ENCODE measurements at places on chromosomes 12 and 14.

DNA sequence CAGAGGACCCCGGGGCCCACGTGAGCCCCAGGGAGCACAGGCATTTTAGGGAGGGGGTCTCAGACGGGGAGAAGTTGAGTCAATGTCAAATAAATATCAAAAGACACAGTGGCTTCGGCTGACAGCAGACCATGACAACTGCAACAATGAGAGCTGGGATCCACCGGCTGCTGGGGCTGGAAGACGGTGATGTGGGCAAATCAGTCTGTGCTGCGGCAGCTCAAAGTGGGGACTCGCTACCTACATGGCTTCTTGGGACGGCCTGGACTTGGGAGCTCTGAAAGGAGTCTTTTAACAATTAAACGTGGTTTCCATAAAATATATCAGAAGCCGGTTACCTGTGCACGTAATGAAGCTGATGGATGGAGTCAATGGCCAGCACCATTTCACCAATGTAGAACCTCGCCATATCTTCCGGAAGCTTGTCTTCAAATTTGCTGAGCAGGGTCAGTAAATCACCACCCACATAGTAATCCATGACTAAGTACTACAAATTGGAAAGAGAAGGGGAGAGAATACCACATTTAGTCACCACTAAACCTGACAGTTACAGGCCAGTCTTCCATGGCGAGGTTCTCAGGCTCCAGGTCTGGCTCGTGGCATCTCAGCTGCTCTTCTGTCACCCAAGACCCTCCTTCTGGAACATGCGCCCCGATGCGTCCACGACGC lies 58.0 kb downstream of the CDC42BPB start:
- DNase-seq = no peak

DNA sequence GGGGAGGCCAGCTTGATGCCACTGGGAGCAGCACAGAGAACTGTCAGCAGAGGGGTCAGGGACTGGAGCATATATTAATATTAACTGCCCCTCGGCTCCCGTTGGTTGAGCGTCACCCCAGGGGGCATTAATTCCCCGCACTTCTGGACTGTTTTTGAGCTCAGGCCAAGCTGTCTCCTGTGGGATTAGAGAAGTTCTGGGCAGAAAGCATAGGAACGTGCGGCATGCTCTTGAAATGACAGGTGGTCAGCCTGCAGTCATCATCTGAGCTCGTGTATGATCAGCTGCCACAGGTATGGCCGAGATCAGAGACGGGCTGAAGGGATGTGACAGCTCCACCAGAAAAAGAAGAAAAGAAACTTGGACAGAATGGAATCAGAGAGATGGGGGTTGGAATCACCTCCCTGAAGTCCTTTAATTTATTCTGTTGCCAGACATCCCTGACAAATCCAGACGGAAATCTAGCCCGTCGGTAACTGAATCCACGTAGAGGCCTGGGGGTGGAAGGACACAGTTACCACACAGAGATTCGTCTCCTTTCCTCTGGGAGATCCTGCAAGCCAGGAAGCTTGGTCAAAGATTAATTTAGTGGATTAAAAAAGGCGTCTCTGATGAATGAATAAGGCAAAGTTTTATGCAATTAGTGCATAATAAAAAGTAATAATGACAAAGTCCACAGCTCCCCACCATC lies 23.6 kb downstream of the NR1H4 start:
- DNase-seq = no peak

GRCh38 chr12:32063796-32064195 lies 42.9 kb upstream of the BICD1 start:
- no peak for DNase-seq

DNA sequence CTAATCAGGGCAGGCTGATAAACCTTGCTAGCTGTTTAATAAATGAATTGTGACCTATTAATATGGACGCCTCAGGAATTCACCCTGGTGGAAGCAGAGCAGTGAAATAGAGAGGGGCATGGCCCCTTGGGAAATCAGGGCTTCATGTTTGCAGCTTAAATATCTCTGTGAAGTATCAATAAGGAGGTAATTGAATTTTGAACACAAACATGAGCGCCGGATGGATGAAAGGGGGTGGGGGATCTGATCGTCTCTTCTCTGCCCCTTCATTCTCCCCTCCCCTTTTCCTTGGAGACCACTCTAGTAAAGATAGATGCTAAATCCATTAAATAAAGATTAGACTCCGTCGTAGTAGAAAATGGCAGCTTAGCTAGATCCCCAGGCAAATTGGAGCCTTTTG lies 70.5 kb downstream of the LIN52 start:
- DNase-seq = no peak

GRCh38 chr12:123997033-123997822 lies 24.2 kb downstream of the ZNF664 start:
- no peak for DNase-seq

GRCh38 chr12:72547573-72547972 lies 275.4 kb downstream of the TRHDE start:
- DNase-seq = no peak

DNA sequence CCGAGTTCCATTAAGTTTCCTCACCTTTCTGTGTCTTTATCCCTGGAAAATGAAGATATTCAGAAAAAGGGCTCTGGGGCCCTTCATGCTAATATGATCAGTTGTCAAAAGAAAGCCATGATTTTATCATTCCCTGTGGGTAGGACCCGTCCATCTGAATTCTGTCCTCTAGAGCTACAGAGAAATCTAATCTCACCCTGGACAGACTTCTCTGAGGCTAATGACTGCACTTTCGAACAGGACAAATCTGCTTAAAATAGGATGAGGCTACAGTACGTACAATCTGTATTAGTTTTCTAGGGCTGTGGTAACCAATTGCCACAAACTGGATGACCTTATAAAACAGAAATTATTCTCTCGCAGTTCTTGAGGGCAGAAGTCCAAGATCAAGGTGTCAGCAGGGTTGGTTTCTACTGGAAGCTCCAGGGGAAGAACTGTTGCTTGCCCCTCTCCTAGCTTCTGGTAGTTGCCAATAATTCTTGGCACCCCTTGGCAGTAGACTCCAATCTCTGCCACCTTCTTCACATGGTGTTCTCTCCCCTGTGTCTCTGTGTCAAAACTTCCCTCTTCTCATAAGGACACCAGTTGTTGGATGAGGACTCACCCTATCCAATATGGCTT lies 1.3 kb downstream of the AK7 start:
- DNase-seq = no peak

DNA sequence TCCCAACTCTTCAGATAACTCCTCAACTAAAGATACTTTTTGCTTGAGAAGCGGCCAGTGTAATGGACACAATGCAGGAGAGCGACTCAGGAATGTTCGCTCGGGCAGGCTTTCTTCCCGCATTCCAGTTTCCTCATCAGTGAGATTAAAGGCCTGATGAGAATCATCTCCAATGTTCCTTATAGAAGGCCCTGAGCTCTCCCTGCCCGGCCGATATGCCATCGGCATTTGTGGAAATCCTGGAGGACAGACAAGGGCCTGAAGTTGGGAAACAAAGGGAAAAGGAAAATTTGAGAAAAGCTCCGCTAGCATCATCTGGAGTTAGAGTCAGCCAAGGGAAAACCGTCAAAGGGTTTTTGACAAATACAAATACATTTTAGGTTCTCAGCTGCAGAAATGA lies 38.0 kb upstream of the FOXN3 start:
- no peak for DNase-seq

DNA sequence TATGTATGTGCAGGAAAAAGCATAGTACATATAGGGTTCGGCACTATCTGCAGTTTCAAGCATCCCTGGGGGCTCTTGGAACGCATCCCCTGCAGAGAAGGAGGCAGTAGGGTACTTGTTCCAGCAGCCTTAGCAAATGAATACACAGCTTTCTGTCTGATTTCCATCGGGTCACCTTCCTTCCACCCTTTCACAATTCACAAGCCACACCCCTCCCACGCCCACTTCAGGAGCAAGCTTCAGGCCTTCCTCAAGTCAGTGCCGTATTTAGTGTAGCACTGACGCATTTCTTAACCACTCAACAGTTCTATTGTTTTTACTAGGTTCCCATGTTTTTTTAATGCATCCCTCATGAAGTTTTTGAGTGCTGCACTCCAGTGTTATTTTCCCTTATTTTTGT lies 64.2 kb downstream of the CLMN start:
- DNase-seq = no peak

- no peak for DNase-seq
These were observed 4.7 kb downstream of the SRRM4 start for GRCh38 chr12:118986050-118986449.

DNA sequence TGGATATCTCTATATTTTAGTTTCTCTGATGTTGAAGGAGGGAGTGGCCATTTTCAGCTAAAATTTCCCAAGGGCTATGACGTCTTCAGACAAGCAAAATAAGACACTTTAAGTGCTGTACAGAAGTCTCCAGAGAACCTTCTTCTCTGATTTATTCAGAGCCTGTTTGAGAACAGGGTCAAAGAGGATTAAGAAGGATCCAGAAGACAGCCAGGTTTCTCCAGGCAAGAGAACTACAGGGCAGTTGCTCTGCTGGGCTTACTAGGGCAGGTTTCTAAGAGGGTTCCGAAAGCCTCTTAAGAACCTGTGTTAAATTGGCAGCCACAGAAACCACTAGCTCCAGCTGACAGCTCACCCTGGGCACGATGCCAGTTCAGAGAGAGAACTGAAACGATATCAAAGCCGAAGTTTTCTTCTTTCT lies 1.2 kb downstream of the MGP start:
- peak; percentile 57 for DNase-seq

DNA sequence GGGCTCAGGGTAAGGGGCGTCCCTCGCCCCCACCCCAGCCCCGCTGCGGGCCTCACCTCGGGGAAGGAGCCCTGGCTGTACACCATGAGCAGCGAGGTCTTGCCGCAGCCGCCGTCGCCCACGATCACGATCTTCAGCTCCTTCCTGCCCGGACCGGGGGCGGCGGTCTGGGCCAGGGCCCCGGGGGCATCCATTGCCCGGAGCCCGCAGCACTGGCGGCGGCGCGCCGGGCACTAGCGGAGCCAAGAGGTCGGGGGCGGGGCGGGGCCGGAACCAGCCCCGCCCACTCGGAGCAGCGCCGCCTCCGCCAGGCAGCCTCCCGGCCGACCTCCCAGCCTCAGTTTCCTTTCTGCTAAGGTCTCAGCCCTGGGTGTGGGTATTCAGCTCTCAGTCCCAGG lies at the start of gene RHOF:
Gene RHOF, minus strand, starts transcription at position 249 of the 398 bp plus-strand sequence. Its CDS starts 55 bp downstream, at position 194.
- no peak for DNase-seq

DNA sequence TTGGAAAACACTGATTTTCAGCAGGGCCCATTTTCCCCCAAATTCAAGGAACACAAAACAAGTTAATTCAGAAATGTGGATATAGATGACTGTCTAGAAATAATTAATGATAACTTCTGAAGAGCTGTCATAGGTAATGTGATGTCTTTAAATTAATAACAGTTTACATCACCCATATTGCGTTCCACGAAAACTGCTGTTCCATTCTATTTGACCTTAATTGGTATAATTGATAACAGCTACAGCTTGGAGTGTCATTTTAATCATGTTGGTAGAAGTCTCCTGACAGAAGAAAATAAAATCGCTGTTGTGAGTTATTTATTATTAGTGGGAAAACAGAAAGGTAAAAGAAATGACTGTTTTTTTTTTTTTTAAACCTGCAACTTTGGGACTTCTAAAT lies 36.3 kb upstream of the MGAT4C start:
- no peak for DNase-seq

DNA sequence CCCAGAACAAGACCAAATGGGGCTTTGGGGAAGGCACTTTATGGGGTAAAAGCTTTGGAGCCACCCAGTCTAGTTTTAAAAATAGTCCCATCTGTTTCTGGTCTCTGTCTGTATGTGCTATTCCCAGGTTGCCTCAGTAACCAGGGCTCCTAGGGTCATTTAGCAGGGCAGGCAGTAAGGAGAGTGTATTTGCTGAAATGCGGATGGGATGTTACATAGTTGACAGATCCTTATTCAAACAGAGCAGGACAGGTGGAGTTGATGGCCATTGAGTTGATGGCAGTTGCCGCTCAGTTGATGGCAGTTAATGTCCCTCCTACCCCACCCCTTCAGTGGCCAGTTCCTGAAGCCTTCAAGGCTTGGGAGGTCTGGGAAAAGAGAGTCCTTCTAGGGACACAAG lies 4.6 kb downstream of the ZC3H10 start:
- no peak for DNase-seq

DNA sequence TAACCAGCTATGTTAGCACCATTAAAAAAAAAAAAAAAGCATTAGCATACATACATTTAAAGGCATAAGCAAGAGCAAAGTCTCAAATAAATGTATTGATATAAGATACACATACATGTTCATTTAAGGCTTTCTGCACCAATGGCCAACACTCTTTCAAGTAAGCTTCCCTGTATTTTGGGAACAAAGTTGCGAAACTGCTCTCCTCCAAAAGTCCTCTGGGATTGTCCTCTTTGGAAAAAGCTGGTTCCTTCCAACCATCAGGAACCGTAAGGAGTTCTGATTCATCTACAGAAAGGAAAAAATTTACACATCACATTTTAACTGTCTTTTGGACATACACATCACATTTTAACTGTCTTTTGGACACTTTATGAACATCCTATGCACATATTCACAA lies 3.2 kb downstream of the KRR1 start:
- DNase-seq = no peak

GRCh38 chr12:52335598-52336262 lies 14.5 kb upstream of the KRT83 start:
- no peak for DNase-seq
